ENCODE measurements at places on chromosomes 1 and 21.

DNA sequence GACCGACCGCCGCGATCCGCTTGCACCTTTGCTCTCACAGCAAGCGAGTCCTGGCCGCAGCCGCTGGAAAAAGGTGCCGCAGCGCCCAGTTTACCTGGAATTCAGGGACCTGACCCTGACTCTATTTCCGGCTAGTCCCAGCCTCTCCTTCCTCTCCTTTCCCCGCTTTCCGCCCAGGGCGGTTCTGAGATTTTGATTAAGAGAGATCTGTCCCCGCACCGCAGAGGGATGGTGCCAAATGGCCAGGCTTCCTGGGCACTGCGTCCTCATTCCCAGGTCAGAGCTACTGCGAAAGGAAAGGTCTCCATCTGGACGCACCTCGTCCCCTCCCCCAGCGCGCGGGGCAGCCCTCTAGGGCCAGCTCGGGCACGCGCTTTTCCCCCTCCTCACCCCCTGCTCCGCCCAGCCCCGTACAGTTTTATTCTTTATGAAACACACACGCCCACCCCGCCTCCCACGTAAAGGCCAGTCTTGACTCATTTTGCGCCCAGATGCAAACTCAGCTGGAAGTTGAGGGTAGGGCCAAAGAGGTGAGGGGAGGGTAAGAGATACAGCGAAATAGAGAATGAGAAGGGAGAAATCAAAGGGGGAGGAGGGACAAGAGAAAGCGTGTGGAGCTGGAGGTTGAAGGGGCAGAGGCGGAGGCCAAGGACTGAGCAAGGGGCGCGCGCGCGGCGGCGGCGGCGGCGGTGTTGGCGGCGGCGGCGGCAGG lies 411.8 kb upstream of the ESRRG start:
- no peak for DNase-seq

DNA sequence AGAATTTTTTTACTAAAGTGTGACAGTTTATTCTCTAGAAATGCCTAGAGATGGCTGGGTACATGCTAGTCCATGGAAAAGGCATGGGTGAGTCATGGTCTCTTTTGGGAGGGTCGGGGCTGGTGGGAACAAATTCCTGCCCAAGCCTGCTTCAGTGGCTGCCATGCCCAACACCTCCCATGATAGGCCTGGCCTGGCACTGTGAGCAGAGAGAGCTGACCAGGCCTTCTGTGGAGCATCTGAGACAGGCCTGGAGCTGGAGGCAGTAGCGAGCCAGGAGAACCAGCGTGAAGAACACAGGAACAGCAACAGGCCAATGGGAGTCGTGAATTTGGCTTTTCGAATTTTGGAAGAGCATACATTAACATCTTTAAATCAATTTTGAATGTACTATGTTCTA lies 209.2 kb downstream of the SDCCAG8 start:
- no peak for DNase-seq

DNA sequence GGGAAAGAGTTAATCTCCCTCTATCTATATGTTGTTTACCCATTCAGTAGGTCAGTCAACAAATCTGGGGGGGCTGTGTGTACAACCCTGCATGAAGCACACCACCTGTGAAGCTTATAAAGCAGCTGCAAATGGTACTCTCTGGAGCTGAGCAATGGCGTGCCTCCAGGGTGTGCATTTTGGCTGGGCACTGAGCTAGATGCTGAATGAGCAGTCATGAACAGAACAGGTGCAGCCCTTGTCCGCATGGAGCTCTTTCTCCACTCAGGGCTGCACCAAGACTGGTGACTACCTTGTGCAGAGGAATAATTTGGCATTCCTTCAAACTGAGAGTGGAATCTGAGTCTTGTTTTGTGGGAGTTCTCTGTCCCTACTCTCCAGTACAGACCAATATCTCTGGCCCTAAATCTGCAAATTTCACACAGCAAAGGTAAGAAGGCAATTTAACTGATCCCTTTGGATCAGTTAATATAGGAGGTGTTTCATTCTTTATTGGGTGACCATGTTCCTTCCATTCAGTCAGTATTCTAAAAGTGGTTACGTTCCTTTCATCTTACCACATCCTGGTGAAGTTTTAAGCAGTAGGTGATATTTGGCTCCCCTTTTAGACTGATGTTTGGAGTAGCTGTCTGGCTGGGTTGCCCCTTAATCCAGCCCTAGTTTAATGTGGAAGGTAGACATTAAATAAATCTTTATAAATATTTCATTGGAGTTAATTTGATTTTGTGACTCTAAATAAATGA lies 76.0 kb downstream of the GPR88 start:
- DNase-seq, result no peak

DNA sequence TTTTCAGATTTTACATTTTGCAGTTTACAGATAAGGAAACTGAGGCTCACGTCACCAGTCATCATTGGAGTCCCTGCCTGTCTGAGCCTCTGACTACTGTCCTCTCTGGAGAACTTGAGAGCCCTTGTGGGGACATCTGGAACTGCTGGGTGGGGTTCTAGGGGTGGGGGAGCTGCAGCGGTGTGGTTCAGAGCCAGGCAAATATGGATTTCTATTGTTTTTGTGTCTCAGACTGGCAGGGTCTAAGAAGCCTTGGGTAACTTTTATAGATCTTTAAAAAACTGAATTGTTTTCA lies 46.9 kb downstream of the IER5 start:
- no peak for DNase-seq

GRCh38 chr1:187270256-187270655 lies 441.5 kb downstream of the PLA2G4A start:
- no peak for DNase-seq

DNA sequence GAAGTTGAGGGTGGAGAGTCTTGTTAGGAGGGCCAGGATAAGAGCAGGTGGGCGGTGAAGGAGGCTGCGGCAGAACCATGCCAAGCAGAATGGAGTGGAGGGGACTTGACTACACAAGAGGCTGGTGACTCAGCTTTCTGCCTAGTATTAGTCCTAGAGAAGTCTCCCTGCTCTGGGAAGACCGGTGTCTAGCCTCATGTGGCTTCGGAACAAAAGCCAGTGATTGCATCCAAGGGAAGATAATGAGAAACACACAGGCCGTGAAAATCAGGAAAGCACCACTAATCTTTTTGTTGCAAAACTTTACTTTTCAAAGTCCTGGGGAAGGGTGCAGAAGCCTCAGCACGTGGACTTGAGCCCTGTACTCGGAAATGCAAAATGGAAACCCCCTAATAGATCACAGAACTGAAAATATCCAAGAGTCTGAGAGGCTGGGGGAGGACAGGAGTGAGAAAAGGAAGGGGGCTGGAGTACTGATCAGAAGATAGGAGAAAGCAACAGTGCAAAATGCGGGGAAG lies 31.4 kb downstream of the DDR2 start:
- no peak for DNase-seq
